Endothelial cell (in vitro differentiated cells): ENCODE measurements at places on chromosomes 12 and 14. TPM values are rescaled to one million over a fixed set of nuclear protein-coding genes. Genes with fewer than 3 reads are reported as not detected.
A peak's percentile ranks its signal among the peaks of the same experiment; 100 is the strongest.

GRCh38 chr14:41570415-41571155, 36.1 kb upstream of the LRFN5 start:
- no peak for DNase-seq

TAS2R20 gene
- 1.7 TPM for total RNA-seq

KRT5 gene
- total RNA-seq = not detected

DNA sequence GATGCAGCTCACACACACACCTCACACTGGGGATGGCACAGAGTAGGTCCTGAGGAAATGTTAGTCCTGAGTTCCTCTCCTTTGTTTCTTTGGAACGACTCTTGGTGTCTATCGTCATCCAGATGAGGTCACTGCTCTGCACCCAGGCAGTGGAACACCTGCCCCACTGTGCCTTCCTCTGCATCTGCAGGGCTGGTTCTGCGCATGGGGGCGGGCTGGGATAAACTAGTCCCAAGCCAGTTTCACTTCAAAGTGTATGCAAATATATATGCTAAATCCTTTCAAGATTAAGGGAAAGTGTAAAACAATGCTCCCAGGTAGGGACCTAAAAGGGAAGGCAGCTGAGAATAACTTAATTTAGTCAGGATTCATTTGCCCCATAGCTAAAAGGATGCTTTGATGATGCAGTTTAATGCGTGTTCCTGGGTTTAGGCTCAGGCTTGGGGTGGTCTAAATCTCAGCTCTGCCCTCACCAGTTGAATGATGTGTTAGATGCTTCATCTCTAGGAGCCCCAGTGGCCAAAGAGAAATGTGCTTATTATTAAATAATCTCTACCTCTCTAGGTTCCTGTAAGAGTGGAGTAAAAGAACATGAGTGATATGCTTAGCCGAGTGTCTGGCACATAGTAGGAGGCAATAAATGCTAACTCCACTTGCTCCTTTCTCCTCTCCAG, 47.1 kb upstream of the OVCH1 start:
- DNase-seq = no peak

DNA sequence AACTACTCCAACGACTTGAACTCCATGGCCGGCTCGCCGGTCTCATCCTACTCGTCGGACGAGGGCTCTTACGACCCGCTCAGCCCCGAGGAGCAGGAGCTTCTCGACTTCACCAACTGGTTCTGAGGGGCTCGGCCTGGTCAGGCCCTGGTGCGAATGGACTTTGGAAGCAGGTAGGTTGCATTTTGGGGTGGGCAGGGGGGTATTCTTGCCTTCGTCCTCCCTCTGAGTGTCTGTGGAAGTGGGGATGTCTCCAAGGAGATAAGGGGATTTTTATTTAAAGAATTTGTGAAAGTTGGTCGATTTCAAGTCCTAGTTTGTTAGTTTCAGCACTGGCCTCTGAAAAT, 1.3 kb downstream of the ASCL1 start:
- no peak for DNase-seq

ABCC9 gene
- total RNA-seq = 1.2 TPM

DNA sequence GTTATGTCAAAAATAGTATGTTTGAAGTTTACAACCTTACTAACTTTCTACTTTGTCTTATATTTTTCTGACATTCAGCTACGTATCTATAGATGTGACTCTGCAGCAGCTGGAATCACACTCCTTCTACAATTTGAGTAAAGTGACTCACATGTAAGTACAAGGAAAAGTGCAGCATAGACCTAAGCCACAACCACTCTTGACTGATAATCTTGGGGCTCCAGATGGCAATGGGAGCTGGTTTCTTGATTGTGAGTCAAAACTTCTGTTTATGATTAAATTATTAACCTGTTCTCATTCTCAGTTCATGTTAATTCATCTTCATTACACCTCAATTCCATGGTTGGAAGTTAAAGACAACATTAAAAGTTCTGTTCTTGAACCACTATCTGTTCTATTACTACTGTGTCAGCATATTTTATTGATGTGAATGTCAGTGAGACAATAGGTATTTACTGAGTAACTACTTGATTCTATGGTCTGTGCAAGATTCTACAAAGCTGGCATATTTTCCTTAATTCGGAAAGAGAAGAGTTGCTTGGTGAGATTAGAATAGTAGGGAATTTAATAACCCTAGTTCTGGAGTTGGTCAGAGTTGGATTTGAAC, 112.9 kb downstream of the TSHR start:
- no peak for DNase-seq

- peak; percentile 71 for DNase-seq
These were observed at the start of gene CDH24 for GRCh38 chr14:23056956-23057756. Gene CDH24, minus strand, starts transcription at chr14:23057520. Its CDS starts 1,787 bp downstream, at chr14:23055733.

GRCh38 chr14:106605548-106606448, 1079.4 kb downstream of the TMEM121 start:
- no peak for DNase-seq

- DNase-seq = no peak
These were observed 1.4 kb downstream of the DUSP6 start for GRCh38 chr12:89350630-89351488.

SYCP3 gene
- total RNA-seq = not detected

- DNase-seq = no peak
These were observed 219.1 kb downstream of the PHLDA1 start for GRCh38 chr12:75812271-75813018.

DNA sequence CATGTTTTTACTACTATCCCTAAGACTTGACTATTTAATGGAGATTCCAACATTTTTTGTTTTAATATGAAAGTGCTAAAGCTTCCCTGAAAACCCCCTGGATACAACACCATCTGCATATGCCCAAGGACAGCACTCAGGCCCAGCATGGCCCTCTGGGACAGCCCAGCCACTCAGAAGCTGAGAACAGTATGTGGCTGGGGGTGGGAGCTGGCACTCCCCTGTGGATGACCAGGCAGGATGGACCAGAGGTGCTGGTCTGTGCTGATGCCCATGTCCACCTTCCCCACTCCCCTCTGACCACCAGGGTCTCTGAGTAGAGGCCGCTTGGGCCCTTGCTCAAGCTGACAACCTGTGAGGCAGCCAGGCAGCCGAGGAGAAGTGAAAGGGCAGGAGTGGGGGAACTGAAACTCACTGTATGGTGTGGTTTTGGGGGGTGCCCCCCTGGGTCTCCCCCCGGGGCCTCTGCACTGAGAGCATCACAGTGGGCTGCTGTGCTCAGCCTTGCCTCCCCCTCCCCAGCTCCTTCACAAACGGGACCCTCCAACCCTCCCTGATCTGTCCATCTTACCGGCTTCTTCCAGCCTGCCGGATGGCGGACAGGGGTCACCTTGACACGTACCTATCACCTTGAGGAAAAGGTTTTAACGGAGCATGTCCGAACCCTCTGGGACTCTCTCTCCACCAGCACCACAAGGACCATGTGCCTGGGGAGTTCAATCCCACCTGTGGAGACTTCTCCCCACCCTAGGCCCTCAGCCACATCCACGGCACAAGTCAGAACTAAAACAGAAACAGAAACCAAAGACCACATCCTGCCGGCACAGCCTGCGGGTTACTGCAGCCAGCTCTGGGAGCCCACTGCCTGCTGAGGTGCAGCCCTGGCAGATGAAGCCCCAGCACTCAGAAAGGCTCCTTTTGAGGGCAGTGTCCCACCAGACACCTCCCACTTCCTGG, at the start of gene TMEM229B:
TSS of gene TMEM229B (minus strand) at position 785 of the 957 bp plus-strand sequence. CDS start 14,798 bp downstream, outside the sequence.
- DNase-seq = no peak

- peak; percentile 34 for DNase-seq
These were observed 15.6 kb downstream of the SMUG1 start for GRCh38 chr12:54173066-54173726.

RNASE1 gene
- total RNA-seq = 31.6 TPM

DNA sequence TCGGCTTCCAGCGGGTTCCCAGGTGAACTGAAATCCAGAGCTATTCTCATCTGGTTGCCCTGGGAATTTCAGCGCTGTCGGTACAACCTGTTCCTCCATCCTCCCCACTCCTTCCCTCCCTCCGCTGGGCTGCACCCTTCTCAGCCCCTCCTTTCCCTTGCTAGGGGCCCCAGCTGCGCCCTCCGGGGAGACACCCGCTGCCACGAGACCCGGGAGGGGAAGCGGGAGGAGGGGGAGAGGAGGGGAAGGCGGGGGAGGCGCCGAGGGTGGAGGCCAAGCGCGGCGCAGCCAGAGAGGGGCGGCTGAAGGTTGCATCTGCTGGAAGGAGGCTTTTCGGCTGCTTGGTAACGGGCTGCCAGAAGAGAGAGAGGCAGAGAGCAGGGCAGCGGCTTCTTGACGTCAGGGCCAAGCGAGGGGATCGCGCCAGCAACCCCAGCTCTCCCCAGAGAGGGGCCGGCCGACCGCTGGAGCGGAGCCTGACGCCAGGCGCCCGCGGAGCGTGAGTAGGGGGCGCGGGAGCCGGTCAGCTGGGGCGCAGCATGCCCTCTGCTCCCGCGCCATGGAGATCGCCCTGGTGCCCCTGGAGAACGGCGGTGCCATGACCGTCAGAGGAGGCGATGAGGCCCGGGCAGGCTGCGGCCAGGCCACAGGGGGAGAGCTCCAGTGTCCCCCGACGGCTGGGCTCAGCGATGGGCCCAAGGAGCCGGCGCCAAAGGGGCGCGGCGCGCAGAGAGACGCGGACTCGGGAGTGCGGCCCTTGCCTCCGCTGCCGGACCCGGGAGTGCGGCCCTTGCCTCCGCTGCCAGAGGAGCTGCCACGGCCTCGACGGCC, at the start of gene KCNA5:
TSS of gene KCNA5 (plus strand) at position 291 of the 831 bp plus-strand sequence. CDS start at position 560, 269 bp downstream.
- DNase-seq = peak; percentile 26

- no peak for DNase-seq
These were observed 202.3 kb upstream of the SLC16A7 start for GRCh38 chr12:59393506-59393905.

GRCh38 chr12:12612358-12612757, 682 bp downstream of the CREBL2 start:
- peak; percentile 29 for DNase-seq
